ENCODE measurements at places on chromosomes 2 and 18. TPM values are rescaled to one million over a fixed set of nuclear protein-coding genes. Genes with fewer than 3 reads are reported as not detected.

The SNED1 gene
- total RNA-seq, result 2.3 TPM

DNA sequence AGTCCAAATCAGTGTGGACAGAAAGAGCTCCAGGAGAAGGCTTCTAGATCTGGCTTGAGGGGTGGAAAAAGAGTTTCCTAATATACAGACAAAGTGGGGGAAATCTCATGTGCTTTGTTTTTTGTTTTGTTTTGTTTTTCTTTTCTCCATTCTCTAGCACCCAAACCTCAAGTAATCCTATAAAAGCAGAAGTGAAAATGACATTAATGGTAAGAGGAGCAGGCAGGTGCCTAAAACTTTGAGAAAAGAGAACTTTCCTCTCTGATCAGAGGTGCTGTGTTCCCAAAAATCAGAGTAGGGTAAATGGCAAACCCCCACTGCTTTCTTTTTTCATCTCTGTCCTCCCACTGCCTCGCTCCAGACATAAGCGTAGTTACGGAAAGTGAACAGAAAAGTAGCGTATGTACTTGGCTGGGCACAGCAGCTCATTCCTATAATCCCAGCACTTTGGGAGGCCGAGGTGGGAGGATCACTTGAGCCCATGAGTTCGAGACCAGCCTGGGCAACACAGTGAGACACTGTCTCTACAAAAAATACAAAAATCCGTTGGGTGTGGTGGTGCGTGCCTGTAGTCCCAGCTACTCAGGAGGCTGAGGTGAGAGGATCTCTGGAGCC lies 77.8 kb downstream of the FAM161A start:
- no peak overlapping the region for H3K27ac ChIP-seq
- no peaks in the 10 kb centered on the region for H3K4me1 ChIP-seq
- DNase-seq, result no peak
- H3K4me3 ChIP-seq, result no peak overlapping the region
- no peaks in the 10 kb centered on the region for H3K36me3 ChIP-seq

The FSIP2 gene
- 9.0 TPM for total RNA-seq

- peaks cover 30% of the 10 kb centered on the region for H3K4me1 ChIP-seq
Observed at GRCh38 chr2:176501617-176502016, 232.4 kb downstream of the MTX2 start.

The CDH2 gene
- 162 TPM for total RNA-seq

The CNNM3 gene
- 14.7 TPM for total RNA-seq

- no peaks in the 10 kb centered on the region for H3K36me3 ChIP-seq
- no peaks in the 10 kb centered on the region for H3K4me1 ChIP-seq
- no peak overlapping the region for H3K4me3 ChIP-seq
- H3K27ac ChIP-seq, result no peak overlapping the region
Observed at GRCh38 chr2:37692711-37693110, 21.3 kb upstream of the CDC42EP3 start.

DNA sequence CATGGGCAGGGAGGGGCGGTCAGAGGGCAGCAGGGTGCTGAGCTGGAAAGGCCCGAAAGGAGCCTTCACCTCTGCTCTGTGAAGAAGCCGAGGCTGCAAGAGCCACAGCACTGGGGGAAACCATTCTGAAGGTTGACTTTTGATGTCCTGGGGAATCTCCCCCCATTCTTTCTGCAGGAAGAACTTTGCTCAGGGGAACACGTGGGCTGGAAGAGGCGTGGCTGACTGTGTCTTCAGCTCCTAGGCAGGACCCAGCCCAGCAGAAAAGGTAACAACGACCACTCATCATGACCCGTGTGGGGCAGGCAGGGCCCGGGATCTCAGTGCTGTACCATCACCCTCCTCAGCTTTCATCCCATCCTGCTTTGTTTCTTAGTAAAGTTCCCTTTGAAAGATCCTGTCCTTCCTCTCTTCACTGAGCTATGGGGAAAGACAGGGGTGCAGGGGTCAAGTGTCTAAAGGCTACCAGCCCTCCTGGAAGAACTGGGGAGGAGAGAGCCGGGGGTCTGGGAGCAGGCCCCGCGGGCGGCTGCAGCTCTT lies 312.7 kb downstream of the CELF4 start:
- peaks cover 20% of the 10 kb centered on the region for H3K27me3 ChIP-seq
- H3K4me1 ChIP-seq, result peaks cover 10% of the 10 kb centered on the region
- peaks cover 7% of the 10 kb centered on the region for H3K36me3 ChIP-seq
- no peak overlapping the region for H3K27ac ChIP-seq

Measured in endothelial cell (in vitro differentiated cells).